ENCODE measurements at places on chromosomes 16 and 17. TPM values are rescaled to one million over a fixed set of nuclear protein-coding genes. Genes with fewer than 3 reads are reported as not detected.

- DNase-seq: no peak
These were observed 115.0 kb downstream of the RAB11FIP4 start for GRCh38 chr17:31506517-31506916.

DNA sequence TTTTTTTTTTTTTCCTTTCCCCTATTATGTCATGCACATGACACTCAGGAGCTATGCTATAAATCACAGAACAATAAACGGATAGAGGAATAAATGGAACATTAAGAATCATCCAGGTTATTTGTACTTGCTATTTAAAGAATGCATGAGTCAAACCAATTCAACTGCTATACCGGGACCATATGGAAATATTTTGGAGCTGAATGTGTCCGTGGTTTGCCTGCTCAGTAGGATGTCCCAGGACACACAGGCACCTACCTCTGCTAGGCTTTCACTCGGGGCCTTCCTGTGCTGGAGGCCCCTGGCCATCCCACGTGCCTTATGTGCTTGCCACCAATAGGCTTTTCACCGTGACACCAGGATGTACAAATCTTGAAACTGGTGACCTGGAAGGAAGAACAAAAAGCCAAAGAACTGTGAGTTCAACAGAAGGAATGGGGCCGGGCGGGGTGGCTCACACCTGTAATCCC lies 15.3 kb upstream of the SEC14L1 start:
- DNase-seq: peak; percentile 94

- DNase-seq: no peak
These were observed 2.9 kb upstream of the EMP2 start for GRCh38 chr16:10583269-10583668.

GRCh38 chr17:78332991-78333390 lies 26.9 kb downstream of the SOCS3 start:
- no peak for DNase-seq

DNA sequence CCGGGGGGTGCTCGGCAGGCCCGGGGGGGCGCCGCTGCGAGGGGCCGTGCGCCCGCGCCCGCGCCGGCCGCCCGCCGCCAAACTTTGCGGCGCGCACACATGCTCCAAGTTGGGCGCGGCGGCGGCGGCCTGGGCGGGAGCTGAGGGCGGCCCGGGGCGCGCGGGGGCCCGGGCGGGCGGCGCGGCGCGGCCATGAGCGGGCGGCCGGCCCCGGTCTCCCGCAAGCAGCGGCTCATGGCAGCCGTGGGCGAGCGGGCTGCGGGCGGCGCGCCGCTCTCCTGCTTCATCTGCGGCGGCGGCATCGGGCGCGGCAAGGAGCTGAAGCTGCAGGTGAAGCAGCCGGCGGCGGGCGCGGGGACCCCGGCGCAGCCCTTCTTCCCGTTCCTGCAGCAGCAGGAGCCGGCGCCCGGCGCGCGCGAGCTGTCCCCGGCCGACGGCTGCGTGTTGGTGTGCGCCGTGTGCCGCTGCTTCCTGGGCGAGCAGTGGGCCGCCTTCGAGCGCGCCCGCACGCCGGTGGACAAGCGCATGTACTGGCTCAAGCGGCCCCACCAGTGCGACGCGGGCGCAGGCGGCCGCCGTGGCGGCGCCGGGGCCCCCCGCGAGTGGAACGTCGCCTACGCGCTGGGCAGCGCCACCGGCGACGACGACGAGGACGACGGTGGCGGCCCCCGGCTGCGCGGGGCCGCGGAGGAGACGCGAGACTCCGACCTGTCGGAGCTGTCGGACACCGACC lies 57.2 kb upstream of the CIBAR2 start:
- DNase-seq: no peak

DNA sequence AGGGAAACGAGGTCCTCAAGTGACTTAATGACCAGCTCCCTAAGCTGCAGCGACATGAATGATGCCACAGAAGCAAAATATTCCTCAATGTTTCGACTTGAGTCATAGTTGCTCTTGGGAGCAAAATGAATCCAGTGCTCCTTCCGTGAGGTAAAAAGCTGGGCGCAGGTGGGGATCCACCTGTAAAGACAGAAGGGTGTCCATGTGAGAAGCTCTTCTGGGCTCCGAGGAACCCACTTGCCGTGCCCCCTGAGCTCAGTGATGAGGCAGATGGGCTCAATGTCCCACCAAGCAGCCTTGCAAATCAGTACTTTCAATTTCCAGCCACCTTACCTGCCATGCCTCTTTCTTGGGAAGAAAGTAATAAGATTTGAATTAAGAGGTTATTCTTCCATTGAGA lies 25.5 kb downstream of the DNAH3 start:
- DNase-seq: no peak

DNA sequence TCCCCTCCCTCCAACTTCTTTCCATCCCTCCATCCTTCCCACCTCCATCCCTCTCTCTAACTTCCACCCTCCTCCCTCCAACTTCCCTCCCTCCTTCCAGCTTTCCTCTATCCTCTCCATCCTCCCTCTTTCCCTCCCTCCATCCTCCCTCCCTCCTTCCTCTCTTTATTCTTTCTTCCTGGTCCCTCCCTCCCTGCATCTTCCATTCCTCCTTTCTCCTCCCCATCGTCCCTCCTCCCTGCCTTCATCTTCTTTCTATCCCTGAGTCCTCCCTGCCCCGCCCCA lies 11.8 kb downstream of the CACNG4 start:
- no peak for DNase-seq

DNA sequence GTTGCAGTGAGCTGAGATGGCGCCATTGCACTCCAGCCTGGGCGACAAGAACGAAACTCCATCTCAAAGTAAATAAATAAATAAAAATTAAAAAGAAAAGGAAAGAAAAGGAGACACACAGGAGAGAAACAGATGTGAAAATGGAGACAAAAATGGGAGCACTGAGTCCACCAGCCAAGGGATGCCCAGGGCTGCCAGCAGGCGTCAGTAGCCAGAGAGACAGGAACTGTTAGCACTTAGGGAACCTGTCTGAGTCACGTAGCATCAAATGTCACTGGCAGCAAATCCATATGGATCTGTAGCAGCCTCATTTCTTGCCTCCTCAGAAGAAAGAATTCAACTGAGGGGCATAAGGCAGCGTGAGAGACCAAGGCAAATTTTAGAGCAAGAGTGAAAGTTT lies 79.7 kb downstream of the CYLD start:
- DNase-seq: peak; percentile 37

DNA sequence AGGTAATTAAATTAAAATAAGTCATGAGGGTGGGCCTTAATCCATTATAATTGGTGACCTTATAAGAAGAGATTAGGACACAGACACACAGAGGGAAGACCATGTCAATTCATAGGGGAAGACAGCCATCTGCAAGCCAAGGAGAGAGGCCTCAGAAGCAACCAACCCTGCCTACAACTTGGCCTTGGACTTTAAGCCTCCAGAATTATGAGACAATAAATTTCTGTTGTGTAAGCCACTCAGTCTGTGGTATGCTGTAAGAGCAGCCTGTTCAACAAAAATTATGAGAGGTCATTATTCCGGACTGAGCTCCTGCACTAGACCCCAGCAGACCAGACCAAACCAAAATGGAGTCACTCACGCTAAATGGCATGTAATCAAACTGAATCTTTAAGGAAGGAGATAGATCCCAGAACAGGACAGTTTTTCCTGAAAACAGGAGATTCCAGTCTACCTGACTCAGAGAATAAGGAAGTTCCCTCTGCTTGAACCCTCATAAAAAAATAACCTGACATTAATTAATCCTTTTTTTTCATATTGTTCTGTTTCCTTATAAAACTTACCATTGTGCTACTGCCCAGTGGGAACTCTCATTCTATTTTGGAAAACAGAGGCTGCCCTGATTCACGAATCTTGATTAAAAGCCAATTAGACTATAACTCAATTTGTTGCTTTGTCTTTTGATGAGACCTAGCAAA lies 74.3 kb downstream of the DNAH3 start:
- DNase-seq: no peak

DNA sequence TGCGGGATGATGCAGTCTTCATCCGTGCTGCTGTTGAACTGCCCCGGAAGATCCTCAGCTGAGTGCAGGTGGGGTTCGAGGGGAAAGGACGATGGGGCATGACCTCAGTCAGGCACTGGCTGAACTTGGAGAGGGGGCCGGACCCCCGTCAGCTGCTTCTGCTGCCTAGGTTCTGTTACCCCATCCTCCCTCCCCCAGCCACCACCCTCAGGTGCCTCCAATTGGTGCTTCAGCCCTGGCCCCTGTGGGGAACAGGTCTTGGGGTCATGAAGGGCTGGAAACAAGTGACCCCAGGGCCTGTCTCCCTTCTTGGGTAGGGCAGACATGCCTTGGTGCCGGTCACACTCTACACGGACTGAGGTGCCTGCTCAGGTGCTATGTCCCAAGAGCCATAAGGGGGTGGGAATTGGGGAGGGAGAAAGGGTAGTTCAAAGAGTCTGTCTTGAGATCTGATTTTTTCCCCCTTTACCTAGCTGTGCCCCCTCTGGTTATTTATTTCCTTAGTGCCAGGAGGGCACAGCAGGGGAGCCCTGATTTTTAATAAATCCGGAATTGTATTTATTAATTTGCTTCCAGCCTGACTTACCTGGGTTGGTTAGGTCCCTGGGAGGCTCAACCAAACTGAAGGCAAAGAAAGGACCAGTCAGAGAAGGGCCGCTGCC lies 5.8 kb downstream of the TRAF4 start:
- DNase-seq: no peak

GRCh38 chr16:57500578-57501111 lies 14.4 kb upstream of the DOK4 start:
- DNase-seq: no peak

GRCh38 chr16:10180771-10181163 lies 1.5 kb downstream of the GRIN2A start:
- DNase-seq: no peak

DNA sequence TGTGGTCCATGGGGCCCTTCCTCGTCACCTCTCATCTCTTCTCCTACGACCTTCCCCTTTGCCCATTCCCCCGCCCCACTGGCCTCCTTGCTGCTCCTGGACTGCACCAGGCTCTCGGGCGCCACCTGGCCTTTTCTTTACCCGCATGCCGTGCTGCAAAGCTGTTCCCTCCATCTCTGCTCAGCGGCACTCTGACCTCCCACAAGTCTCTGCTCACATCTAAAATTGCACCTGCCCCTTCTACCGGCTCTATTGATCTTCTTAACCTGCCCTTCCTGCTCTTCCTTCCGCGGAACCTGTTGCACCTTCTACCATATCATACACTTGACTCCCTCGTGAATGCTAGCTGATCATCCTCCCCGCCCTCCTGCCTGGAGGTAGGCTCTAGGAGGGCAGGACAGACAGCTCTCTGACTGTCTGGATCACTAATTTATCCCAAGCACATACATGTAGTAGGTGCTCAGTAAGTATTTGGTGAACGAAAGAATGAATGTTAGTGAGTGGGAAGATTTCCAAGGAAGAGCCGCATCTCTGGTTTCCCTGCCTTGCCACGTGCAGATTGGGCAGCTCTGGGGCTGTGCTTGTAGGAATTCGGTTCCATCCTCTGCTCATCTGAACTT lies 17.3 kb downstream of the DNAH17 start:
- no peak for DNase-seq

- peak; percentile 61 for DNase-seq
These were observed at the start of gene RAB34 for GRCh38 chr17:28717578-28718332. RAB34 (minus strand) TSS chr17:28717868; CDS start chr17:28717266, 602 bp downstream.

DNA sequence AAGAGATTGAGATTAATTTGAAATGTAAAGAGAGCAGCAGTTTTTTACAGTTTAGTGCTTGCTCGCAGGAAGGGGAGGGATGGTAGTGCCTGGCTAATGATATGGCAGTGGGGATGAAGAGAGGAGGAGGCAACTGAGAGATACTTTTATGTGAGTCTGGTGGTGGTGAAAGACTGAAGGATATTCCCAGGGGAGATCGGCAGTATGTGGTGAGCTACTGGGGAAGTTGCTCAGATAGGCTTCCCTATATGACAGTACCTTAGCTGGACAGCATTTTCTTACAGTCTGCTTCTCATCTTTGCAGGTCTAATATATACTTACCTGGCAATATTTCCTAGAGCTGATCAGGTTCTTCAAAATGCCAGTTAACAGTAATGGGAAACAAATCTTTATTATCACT lies 8.6 kb downstream of the CEP95 start:
- no peak for DNase-seq

DNA sequence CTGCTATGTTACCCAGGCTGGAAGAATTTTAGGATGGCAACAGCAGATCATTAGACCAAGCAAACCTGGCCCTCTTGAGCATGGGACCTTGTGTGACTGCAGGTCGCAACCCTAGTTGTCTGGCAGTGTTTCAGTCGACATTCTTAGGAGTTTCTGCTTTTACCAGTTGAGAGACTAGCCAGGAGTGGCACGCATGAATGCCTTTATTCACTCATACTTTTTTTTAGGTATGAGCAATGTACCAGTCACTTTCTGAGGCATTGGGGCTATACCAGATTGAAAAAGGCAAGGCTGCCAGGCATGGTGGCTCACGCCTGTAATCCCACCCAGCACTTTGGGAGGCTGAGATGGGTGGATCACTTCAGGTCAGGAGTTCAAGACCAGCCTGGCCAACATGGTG lies 28.2 kb upstream of the HAS3 start:
- peak; percentile 96 for DNase-seq

DNA sequence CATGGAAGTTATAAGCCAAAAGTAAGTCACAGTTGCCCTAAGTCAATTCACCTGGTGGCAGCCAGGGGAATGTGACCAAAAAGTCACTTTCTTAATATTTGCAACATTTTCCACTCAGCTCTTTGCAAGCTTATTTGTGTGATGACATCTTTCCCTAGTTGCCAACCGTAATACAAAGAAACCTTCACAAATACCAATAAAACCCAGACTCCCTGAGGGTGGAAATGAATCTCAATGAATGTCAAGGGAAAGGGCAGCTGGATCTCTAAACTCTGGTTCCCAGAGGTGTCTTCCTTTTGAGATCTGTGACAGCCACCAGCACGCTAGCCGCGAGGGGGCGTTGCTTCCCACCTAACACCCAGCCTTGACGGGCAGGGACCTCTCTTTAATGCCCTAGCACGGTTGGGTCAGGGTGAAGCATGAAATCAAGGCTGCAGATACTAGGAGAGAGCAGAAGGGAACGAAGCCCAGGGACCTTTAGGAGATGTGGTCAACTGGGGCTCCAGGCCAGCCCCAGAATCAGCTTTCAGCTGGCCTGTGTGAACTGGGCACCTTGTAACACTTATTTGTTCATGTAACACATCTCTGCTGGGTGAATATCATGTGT lies 82.2 kb downstream of the CMC2 start:
- peak; percentile 60 for DNase-seq

- DNase-seq: no peak
These were observed 77.6 kb upstream of the LHX1 start for GRCh38 chr17:36859706-36860105.

Gene SOX8
- total RNA-seq: under 0.01 TPM

Gene CD300A
- total RNA-seq: not detected

Gene TBC1D26
- total RNA-seq: not detected

Gene FBXO39
- total RNA-seq: not detected

Gene MMP25
- 0.13 TPM for total RNA-seq

Gene KIF18B
- not detected for total RNA-seq

Gene TMC7
- 3.1 TPM for total RNA-seq

Gene TBC1D3H
- not detected for total RNA-seq

Gene FBXL20
- total RNA-seq: 9.3 TPM

All from bronchial epithelial cell (primary cell).